Hepatic stellate cell (primary cell): ENCODE measurements at places on chromosomes 16 and 17.

DNA sequence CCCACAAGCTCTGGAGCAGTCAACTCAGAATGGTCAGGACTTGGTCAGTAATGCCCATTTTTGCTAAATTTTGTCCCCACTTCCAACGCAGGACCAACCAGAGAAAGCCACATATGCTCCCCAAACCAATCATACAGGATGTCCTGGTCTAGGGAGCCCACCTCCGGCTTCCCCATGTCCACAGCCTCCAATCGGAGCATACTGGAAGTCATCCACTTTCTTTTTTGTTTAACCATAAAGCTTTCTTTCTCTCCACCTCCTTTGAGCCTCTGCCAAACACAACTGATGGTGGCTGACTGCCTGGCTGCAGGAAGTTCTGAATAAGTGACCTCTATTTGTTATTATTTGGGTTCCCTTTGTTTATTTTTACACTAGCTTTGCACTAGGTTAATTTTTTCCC is 549.1 kb downstream of the WWOX start:
- DNase-seq: no peak

GRCh38 chr17:42674755-42675347 is 1.9 kb downstream of the PLEKHH3 start:
- DNase-seq: no peak

DNA sequence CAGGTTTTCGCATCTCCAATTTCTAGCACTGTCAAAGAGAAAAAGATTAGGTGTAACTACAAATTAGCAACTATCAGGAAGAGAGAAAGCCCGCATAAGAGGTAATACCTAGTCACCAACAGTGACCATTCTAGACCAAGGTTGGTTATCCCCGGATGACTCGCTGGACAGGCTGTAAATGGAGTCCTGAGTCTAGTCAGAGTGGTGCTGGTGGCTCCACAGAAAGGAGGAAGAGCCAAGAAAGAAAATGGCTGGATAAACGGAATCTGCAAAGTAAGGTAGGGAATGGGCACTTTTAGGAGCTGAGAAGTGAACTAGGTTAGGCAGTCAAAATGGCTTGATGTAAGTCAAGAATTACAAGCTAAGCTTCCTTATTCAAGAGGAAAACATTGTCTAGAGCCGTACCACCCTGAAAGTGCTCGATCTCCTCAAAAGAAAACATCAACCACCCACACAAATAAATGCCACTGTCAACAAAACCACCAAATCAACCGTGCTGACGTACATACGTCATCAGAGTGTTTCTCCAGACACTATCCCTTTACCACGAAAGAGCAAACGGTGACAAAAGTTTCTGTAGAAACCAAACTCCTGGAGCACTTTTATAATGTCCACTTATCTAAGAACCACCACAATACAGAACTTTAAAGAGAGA is 2.2 kb downstream of the GSPT1 start:
- no peak for DNase-seq

- DNase-seq: no peak
Observed at GRCh38 chr16:82146957-82147356, 23.1 kb downstream of the MPHOSPH6 start.

- DNase-seq: peak; percentile 86
Observed at GRCh38 chr17:50626037-50626574, 8.6 kb upstream of the ABCC3 start.
